ENCODE measurements at places on chromosomes 2 and 18.

DNA sequence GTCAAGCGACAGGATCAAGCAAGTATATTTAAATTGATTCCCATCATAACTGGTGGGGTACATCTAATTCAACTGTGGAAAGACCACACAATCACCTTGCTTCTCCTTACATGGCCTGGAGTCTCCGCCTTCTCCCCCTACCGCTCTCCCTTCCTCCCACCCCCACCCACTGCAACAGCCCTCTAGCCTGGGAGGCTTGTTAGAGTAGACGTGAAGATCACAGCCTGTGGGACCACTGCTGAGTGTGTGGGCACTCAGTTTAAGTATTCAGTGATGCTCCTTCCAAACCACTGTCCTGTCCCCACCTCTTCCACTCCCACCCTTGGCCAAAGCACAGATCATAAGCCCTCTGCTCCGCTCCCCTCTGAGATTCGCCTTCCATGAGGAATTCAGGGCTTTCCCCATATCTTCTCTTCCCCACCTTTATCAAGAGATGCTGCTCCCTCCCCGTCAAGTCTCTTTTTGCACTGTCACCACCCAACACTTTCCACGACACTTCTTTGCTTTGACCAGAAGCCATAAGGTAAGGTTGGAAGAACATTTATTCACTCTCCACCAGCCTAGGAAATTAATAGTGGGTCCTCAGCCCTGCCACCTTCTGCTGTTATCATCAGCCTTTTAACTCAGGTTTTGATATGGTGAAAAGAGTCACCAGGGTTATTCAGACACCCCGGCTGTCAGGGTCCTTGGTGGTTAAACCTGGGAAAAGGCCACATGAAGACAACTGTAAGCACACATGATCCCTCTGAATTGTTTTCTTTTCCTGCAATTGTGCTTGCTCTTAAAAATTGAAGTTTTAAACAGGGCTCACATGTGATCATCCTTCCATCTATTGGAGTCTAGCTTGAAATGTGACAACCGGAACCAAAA, 1.7 kb downstream of the METTL4 start:
- DNase-seq = no peak

DNA sequence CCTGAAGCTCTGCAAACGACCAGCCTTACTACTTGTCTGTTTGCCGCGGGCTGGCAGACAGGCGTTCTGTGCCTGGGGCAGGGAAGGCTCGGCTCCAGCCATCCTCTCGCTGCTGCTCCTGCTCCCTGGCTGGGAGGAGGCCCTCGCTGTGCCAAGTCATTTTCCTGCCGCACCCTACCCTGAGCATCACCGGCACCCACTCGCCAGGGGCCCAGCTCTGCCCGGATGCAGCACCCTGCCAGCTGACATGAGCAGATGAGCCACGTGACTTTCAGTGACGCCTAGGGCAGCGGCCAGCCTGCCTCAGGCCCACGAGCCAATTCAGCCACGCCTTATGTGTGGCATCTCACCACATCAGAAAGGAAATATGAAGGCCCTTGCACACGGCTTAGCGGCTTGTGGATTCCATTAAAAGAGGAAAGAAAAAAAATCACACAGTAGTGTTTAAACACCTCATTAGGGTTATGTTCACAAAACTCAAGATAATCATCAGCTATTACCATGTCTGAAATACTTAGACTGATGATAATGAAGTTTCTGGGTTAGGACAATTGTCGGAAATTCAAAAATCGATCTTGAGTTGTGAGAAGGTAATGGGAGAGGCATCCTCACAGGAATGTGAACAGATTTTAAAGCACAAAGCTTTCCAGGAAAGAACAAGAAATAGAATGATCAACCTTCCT, 250.5 kb downstream of the TWIST2 start:
- no peak for DNase-seq

GRCh38 chr2:158935617-158936016, 32.8 kb upstream of the TANC1 start:
- no peak for DNase-seq

- no peak for DNase-seq
Observed at GRCh38 chr2:207531032-207531952, 1.5 kb downstream of the CREB1 start.

DNA sequence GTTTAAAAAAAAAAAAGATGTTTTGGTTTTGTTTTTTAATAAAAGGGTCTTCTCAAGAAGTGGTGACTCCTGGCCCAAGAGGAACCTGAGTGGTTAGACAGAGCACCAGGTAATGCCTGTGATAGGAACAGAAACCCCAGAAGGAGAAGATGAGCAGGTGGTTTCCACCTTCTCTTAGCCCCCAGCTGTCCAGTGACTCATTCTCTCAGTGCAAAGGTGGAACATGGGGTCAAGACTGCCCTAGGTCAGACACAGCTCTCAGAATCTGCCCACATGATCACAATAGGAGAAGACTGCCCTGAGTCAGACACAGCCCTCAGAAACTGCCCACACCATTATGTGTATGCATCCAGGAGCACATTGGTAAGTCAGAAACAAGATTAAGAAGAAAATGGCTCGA, 61.8 kb downstream of the TBC1D8 start:
- no peak for DNase-seq

DNA sequence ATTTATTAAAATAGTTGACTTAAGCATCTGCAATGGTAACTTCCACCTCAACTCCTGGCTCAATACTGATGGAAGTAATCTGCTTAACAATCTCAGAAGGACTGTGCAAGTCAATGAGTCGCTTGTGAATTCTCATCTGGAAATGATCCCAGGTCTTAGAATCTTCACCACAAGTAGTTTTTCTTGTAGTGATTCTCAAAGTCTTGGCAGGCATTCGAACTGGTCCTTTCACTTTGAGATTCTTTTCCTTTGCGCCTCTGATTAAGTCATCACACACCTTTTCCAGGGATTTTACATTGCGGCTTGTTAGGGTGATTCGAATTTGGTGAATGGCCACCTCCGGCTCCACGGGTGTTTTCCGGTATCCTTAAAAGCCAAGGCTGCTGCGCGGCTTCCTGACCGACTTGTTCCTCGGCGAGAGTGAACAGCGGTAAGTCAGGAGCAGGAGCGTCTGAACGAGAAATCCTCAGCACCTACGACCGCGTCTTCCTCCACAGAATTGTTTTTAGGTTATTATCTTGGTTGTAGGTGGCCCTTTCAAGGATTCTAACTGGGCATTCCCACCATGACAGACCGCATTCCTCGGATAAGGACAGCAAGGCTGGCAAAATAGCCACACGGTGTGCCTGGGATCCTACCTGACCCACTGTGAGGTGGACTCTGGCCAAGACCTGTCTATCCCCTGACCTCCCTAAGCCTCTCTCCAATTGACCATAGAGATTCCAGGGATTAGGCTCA, 23.8 kb upstream of the SLC20A1 start:
- no peak for DNase-seq

- DNase-seq = no peak
Observed at GRCh38 chr18:37836071-37836970, 270.7 kb upstream of the CELF4 start.

- peak; percentile 4 for DNase-seq
Observed at GRCh38 chr2:165745916-165746315, 48.1 kb downstream of the GALNT3 start.

- no peak for DNase-seq
Observed at GRCh38 chr18:79954791-79955190, 3.3 kb upstream of the SLC66A2 start.

GRCh38 chr2:239498981-239499634, 98.3 kb upstream of the HDAC4 start:
- no peak for DNase-seq

DNA sequence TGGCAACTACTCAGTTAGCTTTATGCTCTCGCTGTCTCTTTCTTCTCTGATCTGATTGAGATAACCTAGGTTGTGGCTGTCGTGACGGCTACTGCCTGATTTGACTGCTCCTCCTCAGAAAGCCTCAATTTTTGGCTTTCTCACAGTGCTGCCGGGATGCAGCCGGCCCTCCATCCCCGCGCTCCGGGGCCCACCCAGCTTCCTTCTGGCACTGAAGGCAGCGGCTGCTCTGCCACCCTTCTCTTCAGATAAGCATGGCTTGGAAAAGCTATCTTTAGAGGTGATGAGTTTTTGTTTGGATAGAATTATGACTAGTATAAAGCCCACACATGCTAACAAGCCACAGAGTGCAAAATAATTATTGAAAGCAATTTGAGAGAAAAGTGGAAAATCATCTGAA, 102.5 kb downstream of the DPP4 start:
- peak; percentile 19 for DNase-seq

DNA sequence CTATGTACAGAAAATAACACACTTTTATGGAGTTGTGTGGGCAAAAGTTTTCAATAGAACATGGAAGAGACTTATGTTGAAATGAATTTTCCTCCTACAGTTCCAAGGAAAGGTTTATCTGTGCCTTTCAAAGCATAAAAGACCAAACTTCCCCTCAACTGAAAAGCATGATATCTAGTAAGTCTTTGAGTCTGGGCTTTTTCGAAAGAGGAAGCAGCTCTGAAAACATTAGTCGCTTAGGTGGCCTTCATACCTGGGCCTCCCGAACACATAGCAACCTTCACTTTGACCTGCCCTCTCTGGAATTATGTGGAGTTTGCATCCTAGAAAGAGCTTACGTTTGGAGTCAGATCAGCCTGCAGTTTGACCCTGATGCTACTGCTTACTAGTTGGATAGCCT, 4.8 kb upstream of the CAPN14 start:
- no peak for DNase-seq

- DNase-seq = no peak
Observed at GRCh38 chr2:204180649-204181048, 244.1 kb downstream of the ICOS start.

DNA sequence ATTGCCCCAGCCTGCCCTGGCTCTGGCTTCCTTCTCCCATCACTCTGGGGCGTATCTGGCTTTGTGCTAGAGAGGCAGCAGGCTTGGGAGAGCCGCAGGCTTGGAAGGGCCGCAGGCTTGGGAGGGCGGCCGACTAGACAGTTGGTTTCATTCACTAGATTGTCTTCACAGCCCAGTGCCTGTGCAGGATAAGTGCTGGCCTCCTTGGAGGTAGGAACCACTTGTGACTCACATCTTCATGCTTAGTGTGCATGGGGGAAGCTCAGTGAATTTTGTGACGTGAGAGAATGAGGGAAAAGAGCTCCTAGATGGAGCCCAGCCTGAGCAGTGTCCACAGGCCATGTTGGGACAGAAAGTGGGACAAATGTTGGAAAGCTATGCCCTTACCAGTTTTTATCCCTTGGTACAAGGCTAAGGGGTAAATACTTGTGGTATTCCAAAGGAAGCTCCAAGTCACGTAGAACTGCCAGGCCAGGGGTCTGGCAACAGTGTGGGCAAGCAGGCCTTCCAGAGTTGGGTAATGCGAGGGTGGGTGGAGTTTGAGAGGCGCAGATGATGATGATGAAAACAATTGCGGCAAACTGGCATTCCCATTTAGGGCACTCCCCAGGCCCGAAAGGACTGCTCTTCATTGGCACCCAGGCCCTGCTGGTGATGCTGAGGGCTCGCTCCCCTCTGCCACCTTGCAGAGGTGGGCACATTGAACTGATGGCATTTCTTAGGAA, 100.1 kb downstream of the DDX1 start:
- DNase-seq = no peak

DNA sequence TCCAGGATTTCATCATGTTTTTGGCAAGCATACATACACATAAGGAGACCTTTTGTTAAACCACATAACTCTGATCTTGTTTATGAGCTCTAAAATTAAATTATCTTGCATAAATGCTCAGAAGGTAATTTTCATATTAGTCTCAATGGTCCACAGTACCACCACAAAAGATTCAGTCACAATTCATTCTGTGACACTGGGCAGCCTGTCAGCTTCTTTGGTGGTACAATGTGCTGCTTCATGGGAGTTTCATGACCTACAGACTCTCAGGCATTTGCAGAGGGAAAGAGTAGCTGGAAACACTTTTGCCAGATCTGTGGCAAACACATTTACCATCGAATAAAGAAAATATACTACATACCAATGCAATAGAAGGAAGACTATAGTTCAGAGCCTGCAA, 51.3 kb upstream of the ZNF397 start:
- peak; percentile 17 for DNase-seq

DNA sequence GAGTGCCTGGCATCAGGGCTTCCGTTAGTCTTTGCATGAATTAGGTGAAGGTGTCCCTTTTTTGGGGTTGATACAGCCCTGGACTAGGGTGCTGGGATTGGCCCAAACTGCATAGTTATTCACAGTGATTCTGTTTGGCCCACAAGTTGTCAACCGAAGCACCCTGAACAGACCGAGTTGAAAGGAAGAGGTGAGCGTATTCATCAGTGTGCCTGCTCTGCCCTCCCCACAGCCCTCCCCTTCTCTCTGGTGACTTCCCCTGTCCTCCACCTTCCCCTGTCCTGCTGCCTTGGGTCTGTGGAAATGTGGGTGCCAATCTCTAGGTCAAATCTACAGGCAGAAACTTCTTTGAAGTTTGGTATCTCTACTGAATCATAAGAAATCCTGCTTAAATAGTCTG, 330.5 kb downstream of the DYSF start:
- DNase-seq = no peak

- DNase-seq = no peak
Observed at GRCh38 chr2:227862741-227863588, 8.5 kb upstream of the DAW1 start.

DNA sequence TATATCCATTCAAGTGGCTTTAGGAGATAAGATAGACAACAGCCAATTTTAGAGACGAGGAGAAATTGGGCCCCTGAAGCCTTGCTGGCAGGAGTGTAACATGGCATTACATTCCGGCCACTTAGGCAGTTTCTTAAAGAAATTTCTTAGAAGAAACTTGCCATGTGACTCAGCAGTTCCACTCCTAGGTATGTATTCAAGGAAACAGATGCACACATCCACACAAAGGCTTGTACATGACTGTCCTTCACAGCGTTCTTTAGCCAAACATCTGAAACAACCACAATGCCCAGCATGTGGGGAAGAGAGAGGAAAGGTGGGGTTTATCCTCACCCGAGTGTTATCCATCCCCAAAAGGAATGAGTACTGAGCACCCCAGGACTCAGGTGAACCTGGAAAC, 107.1 kb downstream of the NFATC1 start:
- no peak for DNase-seq

DNA sequence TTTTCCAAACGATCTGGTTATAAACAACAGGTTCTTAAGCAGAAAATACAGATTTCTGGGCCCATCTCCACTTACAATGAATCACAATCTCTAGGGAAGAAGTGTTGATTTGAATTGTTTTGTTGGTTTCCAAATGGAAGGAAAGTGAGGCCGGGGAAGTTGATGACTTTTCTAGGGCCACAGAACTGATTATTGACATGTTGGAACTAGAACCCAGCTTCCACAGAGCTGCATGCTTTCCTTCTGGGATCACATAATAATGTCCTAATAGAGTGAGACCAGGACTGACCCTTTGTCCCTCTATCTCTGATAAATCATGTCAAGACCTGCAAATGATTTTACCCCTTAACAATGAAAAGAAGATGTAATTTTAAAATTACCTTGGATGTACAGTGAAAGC, 332.2 kb downstream of the OSR1 start:
- DNase-seq = no peak

GRCh38 chr2:205188239-205189138, 493.8 kb upstream of the NRP2 start:
- DNase-seq = peak; percentile 7

- no peak for DNase-seq
Observed at GRCh38 chr18:79680100-79680879, 687 bp downstream of the CTDP1 start.
